Hematopoietic multipotent progenitor cell treated with erythropoietin and hydrocortisone succinate and interleukin-3 and kit ligand, for 8 days (in vitro differentiated cells): ENCODE measurements at places on chromosomes 2 and 18.

DNA sequence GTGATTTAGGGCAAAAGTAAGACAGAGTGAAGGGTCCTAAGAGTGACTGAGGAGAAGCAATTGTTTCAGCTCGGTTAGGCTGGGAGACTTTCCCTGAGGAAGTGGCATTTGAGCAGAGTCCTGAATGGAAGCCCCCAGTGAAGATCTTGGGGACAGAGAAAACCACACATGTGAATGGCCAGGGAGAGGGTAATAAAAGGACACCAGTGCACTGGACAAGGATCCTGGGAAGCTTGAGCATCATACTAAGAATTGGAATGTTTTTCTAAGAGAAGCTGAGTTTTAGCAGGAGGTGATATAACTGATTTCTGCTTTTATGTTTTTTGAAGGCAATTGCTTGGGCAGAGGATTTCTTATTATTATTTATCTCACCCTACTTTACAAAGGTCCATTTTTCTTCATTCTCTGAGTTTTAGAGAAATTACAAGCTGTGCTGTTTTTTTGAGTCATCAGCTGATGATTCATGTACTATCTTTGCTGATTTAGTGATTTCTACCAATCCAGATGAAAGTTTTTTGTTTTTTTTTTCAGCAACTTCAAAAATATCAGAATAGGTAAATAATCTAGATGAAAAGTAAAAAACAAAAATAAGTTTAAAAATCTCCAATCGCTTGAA is 43.5 kb downstream of the MFSD6 start:
- DNase-seq = no peak

GRCh38 chr2:68774569-68775271 is 40.1 kb downstream of the ARHGAP25 start:
- peak; percentile 67 for DNase-seq

- no peak for DNase-seq
These were observed 98.7 kb downstream of the CLIP4 start for GRCh38 chr2:29213888-29214291.

GRCh38 chr18:46337271-46337670 is 233.1 kb downstream of the HAUS1 start:
- DNase-seq = no peak

GRCh38 chr2:215756346-215756730 is 257.0 kb downstream of the MREG start:
- no peak for DNase-seq

- DNase-seq = peak; percentile 63
These were observed 54.3 kb downstream of the RAB10 start for GRCh38 chr2:26088038-26088643.

DNA sequence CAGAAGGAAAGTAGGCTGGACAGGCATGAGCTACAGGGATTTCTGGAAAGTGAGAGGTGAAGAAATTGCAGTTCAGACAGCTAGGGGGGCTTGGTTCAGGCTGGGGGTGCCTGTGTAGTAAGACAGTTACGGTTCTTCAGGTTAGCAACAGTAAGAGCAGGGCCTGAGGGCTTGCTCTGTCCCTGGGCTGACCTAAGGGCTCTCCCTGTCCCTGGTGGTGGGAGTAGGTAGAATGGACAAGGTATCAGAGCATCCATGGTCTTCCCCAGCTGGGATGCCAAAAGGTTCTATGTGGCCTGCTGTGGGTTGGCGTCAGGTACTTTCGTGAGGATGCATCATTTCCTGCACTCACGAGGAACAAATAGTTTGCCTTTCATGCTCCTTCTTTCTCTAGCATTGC is 34.6 kb upstream of the TACR1 start:
- DNase-seq = no peak

GRCh38 chr2:225131898-225132297 is 89.6 kb upstream of the DOCK10 start:
- no peak for DNase-seq

DNA sequence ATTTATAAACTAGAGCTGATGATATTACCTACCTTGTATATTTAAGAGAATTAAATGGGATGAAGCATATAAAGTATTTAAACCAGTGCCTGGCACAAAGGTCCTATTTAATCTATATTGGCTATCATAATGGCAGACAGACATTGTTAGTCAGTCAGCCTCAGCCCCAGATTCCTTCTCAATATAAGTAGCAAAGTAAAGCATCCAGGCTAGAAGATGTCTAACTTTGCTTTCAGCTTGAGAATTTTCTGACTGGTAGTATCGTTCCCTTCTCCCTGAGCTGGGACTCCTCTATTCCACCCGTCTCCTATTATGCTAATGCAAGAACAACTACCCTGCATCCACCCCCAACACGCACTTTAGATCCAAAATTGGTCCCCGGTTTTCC is 215.7 kb upstream of the SIX2 start:
- DNase-seq = no peak

GRCh38 chr18:37260367-37261093 is 305.1 kb downstream of the CELF4 start:
- no peak for DNase-seq

GRCh38 chr2:120871881-120872620 is 136.4 kb downstream of the GLI2 start:
- no peak for DNase-seq

- DNase-seq = no peak
These were observed 228.3 kb upstream of the RAB12 start for GRCh38 chr18:8380926-8381325.

- DNase-seq = no peak
These were observed 632.4 kb upstream of the SLC8A1 start for GRCh38 chr2:41084321-41084720.
